Mammary epithelial cell (primary cell): ENCODE measurements at places on chromosomes 16 and 17. TPM values are rescaled to one million over a fixed set of nuclear protein-coding genes. Genes with fewer than 3 reads are reported as not detected.

GRCh38 chr17:4130715-4131114, 12.1 kb downstream of the ZZEF1 start:
- DNase-seq = no peak

DNA sequence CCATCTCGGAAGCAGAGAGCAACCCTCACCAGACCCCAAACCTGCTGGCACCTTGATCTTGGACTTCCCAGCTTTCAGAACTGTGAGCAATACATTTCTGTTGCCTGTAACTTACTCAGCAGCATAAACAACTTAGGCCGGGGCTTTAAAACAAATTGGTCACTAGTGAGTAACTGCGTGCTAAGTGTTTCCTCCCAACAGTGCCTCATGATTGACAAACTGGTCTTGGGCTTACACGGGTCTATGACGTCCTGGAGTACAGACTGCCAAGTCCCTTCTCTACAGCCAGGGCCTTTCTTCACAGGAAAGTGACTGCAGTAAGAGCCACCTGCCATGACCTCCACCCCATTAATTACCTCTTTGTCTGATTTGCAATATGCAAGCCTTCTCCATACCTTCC, 136.7 kb downstream of the XYLT1 start:
- DNase-seq = peak; percentile 13

DNA sequence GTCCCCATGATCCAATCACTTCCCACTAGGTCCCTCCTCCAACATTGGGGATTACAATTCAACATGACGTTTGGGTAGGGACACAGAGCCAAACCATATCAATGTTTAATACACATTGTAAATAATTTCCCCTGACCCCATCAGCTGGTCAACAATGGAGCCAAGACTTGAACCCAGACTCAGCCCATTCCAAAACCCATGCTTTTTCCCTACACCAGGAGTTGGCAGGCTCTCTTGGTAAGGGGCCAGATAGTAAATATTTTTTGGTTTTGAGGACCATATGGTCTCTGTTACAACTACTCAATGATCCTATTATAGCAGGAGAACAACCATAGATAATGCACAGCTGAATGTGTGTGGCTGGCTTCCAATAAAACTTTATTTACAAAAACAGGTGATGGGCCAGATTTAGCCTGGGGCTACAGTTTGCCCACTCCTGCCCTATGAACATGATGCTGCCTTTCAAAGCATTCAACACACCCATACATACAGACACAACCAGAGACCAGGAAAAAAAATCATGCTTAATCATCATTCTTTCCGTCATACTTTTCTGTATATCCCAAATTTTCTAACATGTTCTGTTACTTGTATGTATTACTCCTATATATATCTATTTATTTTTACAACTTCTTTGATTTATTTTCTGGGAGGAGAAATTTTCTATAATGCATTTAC, 22.1 kb upstream of the MSI2 start:
- no peak for DNase-seq

The NME2 gene
- total RNA-seq = 469 TPM

The HOXB1 gene
- not detected for total RNA-seq

The KRTAP1-3 gene
- not detected in 2 replicates for total RNA-seq

- no peak for DNase-seq
These were observed 36.2 kb upstream of the MAP3K14 start for GRCh38 chr17:45353043-45353442.

GRCh38 chr16:17476414-17477259, 5.9 kb upstream of the XYLT1 start:
- peak; percentile 36 for DNase-seq

DNA sequence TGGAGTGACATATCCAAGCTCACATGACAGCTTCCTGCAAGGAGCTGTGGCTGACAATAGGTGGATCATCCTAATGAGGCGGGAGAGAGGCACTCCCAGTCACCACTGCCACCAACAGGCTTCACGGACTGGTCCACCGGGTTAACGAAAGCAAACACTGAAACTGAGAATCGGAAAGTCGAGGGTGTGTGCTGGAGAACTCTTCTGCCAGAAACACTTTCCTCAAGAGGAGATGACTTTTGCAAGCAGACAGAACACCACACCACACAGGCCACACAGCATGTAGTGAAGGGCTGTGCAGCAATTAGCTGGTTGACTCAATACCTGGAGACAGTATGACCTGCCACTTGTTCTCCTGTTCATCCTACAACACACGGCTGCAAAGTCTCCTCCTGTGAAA, 53.0 kb upstream of the DNAJA2 start:
- DNase-seq = no peak

DNA sequence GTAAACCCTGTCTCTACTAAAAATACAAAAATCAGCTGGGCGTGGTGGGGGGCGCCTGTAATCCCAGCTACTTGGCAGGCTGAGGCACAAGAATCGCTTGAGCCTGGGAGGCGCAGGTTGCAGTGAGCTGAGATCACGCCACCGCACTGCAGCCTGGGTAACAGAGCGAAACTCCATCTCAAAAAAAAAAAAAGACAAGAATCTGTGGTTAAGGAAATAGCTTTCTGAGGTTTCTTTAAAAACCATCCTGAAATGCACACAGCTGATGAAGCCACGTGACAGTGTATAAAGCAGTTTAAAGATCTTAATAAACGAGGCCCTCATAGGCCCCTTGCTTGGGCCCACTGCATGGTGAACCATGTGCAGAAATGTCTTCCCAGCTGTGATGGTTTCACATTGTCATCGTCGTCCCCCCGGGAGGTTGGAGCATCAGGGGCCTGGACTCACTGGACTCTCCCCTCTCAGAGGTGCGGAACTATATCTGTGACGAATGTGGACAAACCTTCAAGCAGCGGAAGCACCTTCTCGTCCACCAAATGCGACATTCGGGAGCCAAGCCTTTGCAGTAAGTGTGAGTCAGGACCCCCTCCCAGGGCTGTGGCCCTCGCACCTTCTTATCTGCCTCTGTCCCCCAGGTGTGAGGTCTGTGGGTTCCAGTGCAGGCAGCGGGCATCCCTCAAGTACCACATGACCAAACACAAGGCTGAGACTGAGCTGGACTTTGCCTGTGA, 16.2 kb downstream of the ZNF276 start:
- DNase-seq = no peak

DNA sequence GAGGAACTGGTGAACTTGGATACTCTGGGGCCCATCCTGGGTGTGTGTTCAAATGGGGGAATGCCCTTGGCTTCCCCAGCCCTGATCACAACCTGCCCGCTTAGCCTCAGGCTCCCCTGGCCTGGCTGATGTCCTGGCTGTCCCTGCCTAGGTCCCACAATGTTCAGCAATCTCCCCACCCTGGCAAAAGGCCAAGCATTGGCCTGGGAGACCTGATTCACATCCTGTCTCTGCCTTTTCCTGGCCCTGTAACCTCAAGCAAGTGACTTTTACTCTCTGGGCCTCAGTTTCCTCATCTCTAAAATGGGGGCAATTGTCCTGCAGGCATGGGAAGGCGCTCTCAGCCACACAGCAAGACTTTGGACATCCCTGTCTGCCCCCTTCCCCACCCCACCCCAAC, 14.4 kb downstream of the CPNE2 start:
- no peak for DNase-seq

DNA sequence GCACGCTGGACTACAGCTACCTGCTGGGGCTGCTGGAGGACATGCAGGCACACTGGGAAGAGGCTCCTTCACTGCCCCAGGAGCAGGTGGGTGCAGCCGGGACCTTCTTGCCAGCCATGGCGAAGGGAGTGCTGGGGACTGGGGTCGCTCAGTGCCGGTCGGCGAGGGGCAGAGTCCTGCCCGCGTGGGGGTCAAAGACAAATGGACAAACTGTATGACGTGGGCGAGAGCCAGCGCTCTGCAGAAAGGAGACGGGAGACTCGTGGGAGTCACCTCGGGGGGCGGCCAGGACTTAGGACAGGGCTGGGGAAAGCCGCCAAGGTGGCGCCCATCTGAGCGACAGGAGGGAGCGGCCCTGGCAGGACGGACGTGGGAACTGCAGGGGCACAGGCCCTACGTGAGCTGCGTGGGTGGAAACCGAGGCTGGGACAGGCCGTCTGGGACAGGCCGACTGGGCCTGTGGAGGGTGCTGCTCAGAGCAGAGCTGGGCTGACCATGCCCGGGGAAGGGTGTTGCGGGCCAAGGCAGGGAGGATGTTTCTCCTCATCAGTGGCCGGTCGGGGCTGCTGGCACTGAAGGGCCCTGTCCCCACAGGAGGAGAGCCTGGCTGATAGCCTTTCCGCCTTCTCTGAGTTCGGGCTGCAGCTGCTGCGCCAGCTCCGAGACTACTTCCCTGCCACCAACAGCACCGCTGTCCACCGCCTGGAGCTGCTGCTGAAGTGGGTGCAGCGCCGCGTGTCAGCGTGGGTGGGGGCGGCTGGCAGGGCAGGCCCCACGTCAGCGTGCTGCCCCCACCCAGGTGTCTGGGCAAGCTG, 8.0 kb downstream of the TSR3 start:
- DNase-seq = no peak

- no peak for DNase-seq
These were observed 24.0 kb downstream of the PIK3R5 start for GRCh38 chr17:8941520-8941919.

The KRTAP9-4 gene
- not detected for total RNA-seq

DNA sequence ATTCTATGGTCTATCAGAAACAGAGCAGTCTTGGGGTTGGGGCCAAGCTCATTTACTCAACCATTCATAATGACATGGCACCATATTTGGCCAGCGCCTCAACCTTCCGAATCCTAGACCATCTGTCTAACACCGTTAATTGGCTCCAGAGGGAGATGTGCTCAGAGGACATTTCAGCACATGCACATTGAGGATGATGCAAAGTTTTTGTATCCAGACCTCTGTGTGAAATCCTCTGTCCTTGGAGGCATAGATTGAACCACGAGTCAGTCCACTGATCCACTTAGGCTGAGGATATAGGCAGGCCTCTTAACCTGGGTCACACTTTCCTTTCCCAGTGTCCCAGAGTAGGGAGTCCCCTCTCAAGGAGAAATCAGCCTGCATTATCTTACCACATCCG, 85.5 kb downstream of the SHISA6 start:
- DNase-seq = no peak

The KRTAP2-2 gene
- not detected for total RNA-seq

GRCh38 chr16:67034487-67034886, 5.5 kb downstream of the CBFB start:
- no peak for DNase-seq

DNA sequence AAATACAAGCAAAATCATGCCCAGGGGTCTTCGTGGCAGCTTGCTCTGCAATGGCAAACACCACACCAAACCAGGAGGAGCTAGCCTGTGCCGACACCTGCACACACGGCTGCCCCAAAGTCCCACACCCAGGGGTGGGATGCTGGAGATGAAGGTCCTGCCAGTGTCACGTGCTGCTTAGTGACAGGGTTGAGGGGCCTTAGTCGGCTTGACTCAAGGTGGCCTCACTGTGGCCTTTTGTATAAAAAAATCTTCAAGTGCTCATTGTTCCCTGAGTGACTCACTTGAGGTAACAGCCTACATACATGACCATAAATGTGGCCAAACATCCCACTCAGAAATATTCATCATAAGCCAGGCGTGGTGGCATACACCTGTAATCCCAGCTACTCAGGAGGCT, 7.3 kb downstream of the TRIM65 start:
- DNase-seq = peak; percentile 46

- DNase-seq = peak; percentile 35
These were observed 79.6 kb upstream of the TEKT1 start for GRCh38 chr17:6910987-6911603.

DNA sequence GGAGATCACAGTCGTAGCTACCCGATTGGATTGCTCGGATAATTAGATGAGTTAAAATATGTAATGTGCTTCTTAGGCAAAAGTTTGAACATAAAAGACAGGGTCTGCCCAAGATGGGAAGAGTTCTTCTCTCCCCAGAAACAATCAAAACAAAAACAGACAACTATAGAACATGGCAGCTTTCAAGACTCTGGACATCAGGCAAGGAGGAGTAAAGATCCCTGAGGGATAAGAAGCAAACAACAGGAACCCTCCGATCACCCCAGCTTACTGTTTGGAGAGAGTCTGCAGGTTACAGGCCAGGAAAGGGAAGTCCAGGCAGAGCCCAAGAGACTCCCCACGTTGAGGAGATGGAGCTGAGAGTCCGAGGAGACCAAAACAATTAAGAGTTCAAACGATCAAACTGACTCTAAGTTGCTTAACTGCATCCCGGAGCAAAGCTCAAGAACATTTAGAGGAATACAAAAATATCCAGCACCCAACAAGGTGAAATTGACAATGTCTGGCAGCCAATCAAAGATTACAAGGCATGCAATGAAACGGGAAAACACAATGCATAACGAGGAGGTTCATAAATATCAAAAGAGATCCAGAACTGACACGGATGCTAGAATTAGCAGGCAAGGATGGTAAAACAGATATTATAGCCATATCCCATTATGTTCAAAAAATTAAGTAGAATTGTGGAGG, 3.9 kb downstream of the ASGR2 start:
- DNase-seq = no peak

DNA sequence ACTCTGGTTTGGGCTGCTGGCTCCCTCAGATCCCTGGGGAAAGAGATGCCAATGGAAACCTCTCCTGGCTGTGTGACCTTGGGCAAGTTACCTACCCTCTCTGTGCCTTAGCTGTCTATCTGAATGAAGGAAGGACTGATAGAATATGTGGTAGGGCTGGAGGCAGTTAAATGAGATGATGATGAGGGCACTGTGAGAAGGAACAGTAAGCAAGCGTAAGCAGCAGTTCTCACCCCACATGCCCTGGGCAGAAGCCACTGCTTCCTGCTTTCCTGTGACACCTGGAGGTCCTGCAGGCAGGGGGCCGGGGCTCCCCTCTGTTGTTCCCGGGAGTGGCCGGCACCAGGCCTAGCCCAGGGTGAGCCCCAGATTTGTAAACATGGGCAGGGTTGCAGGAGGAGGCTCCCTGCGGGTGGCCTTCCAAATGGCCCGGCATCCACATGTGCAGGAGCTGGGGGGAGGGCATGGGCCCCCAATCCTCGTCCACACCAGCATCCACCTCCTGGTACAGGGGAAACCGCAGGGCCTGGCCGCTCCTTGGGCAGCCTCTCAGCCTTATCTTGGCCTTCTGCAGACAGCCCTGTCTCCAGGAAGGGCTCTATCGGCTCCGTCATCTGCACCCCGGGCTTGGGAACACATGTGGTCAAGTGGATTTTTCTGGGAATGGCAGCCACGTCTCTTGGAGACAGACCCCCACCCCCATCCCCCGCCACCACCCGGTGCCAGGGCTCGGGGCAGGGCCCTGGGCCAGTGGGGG, 235.6 kb upstream of the GSE1 start:
- DNase-seq = no peak

- no peak for DNase-seq
These were observed 46.8 kb downstream of the MRPS23 start for GRCh38 chr17:57803021-57803420.
